ENCODE measurements at places on chromosomes 12 and 14.
A peak's percentile ranks its signal among the peaks of the same experiment; 100 is the strongest.

- DNase-seq, result no peak
These were observed 181.0 kb downstream of the CFAP54 start for GRCh38 chr12:96670334-96670899.

DNA sequence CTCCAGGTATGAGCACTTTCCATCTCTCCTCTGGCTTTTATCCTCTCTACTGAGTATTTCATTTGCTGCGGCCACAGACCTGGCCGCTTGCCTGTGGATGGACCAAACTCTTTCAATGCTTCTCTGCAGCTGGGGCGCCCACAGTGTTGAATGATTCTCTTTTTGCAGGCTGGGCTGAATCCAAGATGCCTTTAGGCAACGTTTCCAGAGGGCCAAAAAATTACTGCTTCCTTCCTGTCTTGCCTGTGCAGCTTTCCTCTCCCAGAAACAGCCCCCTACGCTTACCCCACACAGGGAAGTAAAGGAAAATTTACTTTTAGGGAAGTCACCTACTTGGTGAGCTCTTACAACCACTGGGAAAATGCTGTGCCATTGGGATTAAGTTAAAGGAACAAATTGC, 55.6 kb upstream of the JDP2 start:
- DNase-seq, result no peak

DNA sequence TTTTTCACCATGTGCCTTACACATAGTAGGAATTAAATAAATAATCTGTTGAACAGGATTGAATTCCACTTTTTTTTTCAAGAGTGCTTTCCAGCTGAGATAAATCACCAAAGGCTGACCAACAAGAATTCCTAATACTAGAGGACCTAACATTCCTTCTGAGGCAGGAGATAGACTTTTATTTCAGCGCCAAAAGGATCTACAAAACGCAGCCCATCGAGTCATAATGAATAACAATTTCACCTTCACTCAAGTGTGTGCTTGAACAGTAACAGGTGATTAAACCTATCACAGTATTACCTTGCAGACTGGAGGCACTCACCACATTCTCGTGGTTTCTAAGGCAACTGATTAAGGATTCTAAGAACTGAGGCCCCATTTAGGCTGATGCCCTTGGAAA, 224.3 kb upstream of the ATP2B1 start:
- no peak for DNase-seq

- DNase-seq, result no peak
These were observed 94.2 kb downstream of the LLPH start for GRCh38 chr12:66036317-66036716.

- DNase-seq, result no peak
These were observed 9.1 kb upstream of the DPF3 start for GRCh38 chr14:72902801-72903530.

DNA sequence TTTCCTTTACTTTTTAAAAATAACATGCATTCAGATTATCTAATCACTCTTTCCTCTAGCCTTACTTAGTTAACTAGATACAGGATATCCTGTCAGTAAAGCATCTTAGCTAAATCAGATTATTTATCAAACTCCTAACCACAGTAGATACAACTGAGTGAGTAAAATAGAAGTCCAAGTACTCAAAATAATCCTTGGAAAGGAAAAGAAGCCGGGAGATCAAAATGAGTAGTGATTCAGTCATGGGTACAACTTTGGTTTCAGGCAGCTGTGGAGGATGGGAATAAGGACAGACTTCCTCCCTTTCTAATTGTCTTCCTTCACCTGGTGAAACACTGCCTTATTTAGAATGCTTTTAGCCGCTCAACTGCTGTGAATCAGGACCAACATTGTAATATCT, 29.4 kb downstream of the GNG2 start:
- no peak for DNase-seq

GRCh38 chr14:70422538-70422937, 5.6 kb upstream of the SYNJ2BP start:
- DNase-seq, result no peak

DNA sequence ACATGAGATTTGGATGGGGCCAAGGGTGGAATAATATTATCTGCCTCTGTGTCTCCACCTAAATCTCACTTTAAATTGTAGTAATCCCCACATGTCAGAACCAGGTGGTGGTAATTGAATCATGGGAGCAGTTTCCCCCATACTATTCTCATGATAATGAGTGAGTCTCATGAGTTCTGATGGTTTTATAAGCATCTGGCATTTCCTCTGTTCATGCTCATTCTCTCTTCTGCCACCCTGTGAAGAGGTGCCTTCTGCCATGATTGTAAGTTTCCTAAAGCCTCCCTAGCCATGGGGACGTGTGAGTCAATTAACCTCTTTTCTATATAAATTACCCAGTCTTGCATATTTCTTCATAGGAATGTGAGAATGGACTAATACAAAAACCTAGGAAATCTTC, 29.9 kb downstream of the TSPAN19 start:
- DNase-seq, result no peak

- no peak for DNase-seq
These were observed 30.8 kb downstream of the LGMN start for GRCh38 chr14:92717571-92718042.

DNA sequence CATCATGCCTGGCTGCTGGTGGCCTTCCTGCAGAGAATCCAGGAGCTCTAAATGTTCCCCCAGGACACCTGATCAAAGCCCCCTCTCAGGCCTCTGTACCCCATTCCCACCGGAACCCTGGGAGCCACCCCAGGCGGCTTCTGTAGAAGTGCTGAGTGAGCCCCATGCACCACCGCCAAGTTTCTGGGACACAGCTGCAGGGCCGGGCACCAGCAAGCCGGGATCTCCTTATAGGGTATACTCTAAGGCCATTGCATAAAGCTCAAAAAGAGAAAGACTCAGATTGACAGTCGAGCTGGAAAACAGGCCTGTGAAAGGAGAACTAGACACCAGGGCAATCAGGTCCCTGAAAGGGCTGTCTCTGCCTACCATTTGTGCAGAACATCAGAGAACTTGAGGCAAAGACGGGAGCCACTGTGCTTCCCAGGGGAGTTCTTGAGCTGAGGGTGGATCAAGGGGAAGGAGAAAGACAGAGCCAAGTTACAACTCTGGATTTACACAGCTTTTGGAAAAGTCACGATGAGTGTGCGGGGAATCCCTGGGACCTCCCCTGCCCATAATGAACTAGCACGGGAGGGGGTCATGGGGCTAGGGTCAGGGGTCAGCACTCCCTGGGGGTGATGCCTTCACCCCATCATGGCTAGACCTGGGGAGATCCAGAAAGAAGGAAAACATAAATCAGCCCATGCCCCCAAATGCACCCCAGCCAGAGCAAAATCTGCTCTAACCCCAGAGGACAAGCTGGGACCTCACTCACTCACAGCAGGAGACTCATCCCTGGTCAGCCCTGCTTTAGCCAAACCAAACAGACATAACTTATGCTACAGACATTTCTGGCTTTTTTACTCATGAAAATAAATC, 51.1 kb downstream of the ITPK1 start:
- DNase-seq, result no peak

GRCh38 chr14:103126088-103126872, 3.0 kb downstream of the TNFAIP2 start:
- DNase-seq, result no peak

GRCh38 chr12:9781360-9781759, 20.7 kb upstream of the CD69 start:
- no peak for DNase-seq

GRCh38 chr14:100221533-100222223, 17.3 kb upstream of the YY1 start:
- DNase-seq, result peak; percentile 47

DNA sequence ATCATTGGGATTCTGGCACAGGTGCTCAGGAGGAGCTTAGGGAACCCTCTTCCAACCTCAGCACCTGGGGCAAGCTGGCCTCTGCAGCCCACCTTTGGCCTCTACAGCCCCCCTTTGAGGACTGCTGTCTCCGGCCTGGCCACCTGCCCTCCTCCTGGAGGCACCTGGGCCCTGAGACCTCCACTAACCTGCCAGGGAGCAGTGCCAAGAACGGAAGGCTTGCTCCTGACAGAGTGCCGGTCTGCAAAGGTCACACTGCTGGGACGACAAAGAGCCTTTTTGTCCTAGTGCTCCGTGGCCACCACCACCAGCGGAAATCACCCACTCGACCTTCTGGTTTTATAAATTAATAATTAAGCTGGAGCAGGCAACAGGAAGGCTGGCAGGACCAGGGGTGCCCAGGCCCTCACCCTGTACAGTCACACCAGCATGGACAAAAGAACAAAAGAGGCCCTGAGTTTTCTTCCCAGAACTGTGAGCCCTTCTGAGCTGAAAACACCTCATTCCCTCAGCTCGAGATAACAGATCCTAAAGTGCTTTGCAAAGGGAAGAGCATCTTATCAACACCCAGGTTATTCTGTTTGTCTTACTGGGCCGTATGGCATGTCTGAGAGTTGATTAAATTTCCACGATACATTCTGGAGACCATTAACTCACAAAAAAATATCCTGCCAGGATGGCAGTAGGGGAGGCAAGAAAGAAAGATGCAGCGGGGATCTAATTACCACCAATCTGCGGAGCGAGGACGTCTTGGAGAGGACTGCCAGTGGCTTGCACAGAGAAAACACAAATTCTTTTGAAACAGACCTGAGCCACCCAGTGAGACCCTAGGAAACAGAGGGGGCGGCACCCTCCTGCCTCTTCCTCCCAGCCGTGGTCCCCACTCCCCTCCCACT, 8.2 kb downstream of the TESC start:
- DNase-seq, result no peak

DNA sequence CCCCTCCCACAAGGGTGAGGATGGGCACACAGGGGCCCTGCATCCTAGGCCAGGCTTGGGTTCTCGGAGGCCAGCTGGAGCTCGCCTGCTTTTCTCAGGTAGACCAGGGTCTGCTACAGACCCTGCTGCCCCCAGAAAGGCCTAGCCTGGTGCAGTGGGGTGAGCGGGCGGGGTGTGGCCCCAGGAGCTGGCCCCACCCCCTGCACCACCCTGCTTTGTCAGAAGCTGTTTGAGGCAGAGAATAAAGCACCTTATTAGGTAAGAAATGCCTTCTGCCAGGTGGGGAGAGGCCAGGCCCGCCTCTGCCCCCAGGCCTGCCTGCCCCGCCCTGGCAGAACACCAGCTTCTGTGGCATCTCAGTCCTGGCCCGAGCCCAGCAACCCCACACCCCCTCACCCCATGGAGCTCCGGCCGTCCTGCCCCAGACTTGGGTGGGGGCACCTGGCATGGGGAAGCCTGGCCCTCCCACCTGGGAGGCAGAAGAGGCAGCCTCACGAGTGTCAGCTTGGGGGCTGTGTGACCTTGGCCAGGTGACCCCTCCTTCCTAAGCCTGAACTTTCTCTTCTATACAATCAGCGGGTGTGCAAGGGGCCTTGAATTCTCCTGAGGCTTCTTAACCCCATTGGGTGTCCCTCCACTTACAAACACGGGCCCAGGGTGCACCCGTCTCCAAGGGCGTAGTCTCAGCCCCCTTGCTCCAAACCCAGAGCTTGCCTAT, 43.2 kb downstream of the KRT80 start:
- no peak for DNase-seq

GRCh38 chr14:104512771-104513640, 66.6 kb upstream of the C14orf180 start:
- no peak for DNase-seq
